Right ventricle myocardium superior (tissue), 1 donor: ENCODE measurements at places on chromosomes 11 and 22. TPM values are rescaled to one million over a fixed set of nuclear protein-coding genes. Genes with fewer than 3 reads are reported as not detected.

The PRODH gene
- 11.9 TPM for total RNA-seq

The GLB1L2 gene
- 0.30 TPM for total RNA-seq

The BTG4 gene
- not detected for total RNA-seq

The CD81 gene
- total RNA-seq: 457 TPM

The KRTAP5-8 gene
- total RNA-seq: not detected

The PHETA2 gene
- total RNA-seq: 4.2 TPM

The SYNGR1 gene
- 32.2 TPM for total RNA-seq

The SMC1B gene
- not detected for total RNA-seq

The KREMEN1 gene
- 49.9 TPM for total RNA-seq

The ATXN10 gene
- total RNA-seq: 119 TPM

The GGT5 gene
- total RNA-seq: 21.0 TPM

The BDNF gene
- 4.0 TPM for total RNA-seq

The FKBP2 gene
- 41.6 TPM for total RNA-seq

The XKR3 gene
- not detected for total RNA-seq

The C11orf21 gene
- 43.6 TPM for total RNA-seq

The OR52I2 gene
- total RNA-seq: not detected

The RFPL1 gene
- total RNA-seq: not detected

The FGF19 gene
- total RNA-seq: not detected

The GPR83 gene
- 0.27 TPM for total RNA-seq

The HEPN1 gene
- total RNA-seq: not detected

The MS4A12 gene
- not detected for total RNA-seq

The ARL14EP gene
- total RNA-seq: 35.5 TPM
